Activated CD4-positive, CD25-positive, alpha-beta regulatory T cell treated with anti-CD3 and anti-CD28 coated beads, Interleukin-2, amount 50 U/mL, for 72 hours (primary cell): ENCODE measurements at places on chromosomes 6 and 20.

DNA sequence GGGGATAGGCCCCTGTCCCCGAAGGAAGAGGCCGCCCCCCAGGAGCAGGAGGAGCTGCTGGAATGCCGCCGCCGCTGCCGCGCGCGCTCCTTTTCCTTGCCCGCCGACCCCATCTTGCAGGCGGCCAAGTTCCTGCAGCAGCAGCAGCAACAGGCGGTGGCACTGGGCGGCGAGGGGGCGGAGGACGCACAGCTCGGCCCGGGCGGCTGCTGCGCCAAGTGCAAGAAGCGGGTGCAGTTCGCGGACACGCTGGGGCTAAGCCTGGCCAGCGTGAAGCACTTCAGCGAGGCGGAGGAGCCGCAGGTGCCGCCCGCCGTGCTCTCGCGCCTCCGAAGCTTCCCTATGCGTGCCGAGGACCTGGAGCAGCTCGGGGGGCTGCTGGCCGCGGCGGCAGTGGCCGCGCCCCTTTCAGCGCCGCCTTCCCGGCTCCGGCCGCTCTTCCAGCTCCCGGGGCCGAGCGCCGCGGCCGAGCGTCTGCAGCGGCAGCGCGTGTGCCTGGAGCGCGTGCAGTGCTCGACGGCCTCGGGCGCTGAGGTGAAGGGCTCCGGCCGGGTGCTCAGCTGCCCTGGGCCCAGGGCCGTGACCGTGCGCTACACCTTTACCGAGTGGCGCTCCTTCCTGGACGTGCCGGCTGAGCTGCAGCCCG is 630 bp downstream of the PPP1R3G start:
- DNase-seq: no peak

GRCh38 chr6:43292763-43293318 is 5.2 kb upstream of the SLC22A7 start:
- no peak for DNase-seq

DNA sequence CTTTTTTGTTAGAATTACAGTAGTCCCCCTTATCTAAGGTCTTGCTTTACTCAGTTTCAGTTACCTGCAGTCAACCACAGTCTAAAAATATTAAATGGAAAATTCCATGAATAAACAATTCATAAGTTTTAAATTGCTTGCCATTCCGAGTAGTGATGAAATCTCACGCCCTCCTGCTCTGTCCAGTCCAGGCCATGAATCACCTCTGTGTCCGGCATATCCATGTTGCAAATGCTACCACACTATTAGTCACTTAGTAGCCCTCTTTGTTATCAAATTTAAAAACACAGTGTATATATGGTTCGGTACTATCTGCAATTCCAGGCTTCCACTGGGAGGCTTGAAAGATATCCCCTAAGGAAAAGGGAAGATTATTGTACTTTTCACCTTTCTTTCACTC is 164.6 kb upstream of the FAM83B start:
- no peak for DNase-seq

- no peak for DNase-seq
Measured at GRCh38 chr6:158078320-158078719, 89.7 kb downstream of the SERAC1 start.

DNA sequence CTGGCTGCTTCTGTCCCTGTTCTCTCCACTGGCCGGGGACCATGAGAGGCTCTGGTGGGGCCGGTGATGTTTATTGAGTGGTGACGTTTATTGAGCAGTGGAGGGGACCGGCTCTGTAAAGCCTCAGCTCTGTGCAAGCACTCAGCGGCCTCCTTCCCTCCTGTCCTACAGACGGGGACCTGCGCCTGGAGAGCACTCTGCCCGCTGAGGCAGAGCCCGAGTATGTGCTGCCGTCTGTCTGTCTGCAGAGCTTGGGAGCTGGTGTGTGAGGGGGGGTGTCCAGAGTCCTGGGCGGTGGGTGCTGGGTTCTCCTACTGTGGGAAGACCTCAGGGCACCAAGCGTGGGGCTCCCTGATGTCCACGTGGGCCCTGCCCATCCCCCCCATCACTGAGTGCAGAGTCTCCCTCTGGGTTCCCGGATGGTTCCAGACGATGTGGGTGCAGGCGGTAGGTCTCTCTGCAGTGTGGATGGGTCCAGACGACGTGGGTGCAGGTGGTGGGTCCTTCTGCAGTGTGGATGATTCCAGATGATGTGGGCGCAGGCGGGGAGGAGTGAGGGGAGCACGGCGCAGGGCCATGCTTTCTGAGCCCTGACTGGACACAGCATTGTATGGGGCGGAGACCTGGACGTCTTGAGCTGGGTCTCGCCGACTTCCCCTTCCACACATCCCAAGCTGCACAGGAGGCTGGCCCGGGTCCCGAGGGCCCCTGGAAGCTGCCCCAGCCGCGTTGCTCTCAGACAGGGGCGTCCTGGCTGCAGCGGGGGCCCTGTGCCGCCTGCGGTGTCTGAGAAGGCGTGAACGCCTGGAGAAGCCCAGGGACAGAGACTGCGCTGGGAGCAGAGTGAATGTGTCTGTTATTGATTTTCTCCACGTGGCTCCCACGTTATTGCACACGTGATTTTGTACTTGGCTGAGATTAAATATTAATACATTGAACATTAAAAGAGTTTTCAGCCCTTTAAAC is 14.9 kb upstream of the BHLHE23 start:
- DNase-seq: no peak

- no peak for DNase-seq
Measured at GRCh38 chr20:23244916-23245552, 105.6 kb upstream of the NXT1 start.
